ENCODE measurements at places on chromosomes 16 and 17. TPM values are rescaled to one million over a fixed set of nuclear protein-coding genes. Genes with fewer than 3 reads are reported as not detected.

DNA sequence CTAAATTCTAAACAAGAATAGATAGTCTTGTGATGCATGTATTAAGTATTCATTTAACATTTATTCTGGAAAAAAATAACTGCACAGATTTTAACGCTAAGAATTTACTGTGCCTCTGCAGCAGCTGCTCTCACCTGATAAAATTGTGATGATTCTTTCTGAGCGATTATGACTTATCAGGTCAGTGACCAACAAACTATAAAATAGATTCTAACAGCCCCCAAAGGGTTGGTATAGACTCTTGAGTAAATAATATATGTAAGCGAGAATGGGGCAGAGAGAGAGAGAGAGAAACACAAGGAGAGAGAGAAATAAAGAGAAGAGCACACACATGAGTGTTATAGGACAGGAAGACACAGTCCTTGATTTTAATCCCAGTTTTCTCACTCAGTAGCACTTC is 144.4 kb downstream of the SNX11 start:
- no peak for DNase-seq

GRCh38 chr16:57235128-57236021 is 9.7 kb upstream of the ARL2BP start:
- DNase-seq: no peak

DNA sequence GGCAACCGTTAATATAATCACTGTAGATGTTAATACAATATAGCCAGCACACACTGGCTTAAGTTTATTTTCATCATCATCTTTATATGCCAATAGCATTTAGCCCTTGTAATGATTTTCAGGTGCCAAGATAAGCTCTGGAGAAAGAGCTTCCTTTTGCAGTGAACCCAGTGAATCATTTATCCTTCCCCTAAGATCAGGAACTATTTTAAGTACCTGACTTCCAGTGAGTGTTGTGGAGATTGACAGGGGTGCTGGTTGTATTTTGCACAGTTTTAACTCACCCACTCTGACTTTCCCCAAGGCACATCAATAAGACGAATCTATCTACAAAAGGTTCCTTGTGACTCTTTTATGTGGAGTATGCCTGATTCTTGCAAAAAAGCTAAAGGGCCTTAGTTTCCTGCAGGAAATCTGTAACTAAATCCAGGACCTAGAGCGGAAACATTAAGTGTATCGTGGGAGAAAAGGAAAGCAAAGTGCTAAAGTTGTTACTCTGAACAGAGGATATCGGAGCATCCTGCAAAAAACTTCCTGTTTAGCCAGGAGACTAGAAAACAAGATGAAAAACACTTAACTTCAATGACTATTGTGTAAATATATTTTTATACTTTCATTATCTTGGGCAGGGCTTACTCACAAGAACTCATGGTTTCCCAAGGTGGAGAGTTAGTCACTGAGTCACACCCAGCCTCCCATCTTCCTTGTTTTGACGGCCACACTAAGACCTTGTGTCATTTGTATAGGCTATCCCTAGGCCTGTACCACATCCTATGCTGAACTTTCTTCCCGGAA is 183.6 kb downstream of the MAP2K6 start:
- DNase-seq: no peak

- no peak for DNase-seq
Observed at GRCh38 chr17:80710714-80711302, 166.2 kb downstream of the RPTOR start.

GRCh38 chr17:28478712-28479615 is 5.5 kb downstream of the SLC13A2 start:
- no peak for DNase-seq

- no peak for DNase-seq
Observed at GRCh38 chr16:4828567-4829321, 18.3 kb downstream of the GLYR1 start.

DNA sequence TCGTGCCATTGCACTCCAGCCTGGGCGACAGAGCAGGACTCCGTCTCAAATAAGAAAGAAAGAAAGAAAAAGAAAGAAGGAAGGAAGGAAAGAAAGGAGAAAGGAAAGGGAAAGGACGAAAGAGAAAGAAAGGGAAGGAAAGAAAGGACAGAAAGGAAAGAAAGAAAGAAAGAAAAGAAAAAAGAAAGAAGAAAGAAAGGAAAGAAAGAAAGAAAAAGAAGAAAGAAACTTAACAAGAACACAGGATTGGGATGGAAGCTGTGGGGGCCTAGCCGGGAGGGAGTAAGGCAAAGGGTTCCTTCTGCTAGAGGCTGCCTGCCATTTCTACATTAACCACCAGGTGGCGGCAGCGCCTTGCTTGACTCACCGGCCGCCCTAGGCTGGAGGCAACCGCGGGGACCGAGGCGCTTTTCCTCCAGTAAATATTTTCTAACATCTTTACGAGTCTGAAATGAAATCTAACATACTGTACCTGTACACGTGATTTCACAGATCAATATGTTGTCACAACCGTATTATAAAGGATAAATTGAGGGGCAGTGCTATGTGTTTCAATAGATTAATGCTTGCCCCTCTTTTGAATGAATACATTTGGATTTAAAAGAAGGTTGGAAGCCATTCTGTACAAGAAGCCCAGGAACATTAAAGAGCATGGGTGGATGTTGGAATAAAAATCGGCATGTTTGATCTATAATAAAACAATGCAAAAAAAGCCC is 6.1 kb downstream of the GJD3 start:
- DNase-seq: peak; percentile 73

TBC1D3C gene
- polyA plus RNA-seq: 0.05 TPM
